ENCODE measurements at places on chromosomes 1 and 21. TPM values are rescaled to one million over a fixed set of nuclear protein-coding genes. Genes with fewer than 3 reads are reported as not detected.

Gene C8B
- 288 TPM for total RNA-seq

Gene STMN1
- total RNA-seq, result 5.2 TPM

Gene SWT1
- total RNA-seq, result 3.2 TPM

Gene DNALI1
- total RNA-seq, result 6.8 TPM

- DNase-seq, result no peak
These were observed 7.7 kb downstream of the AHDC1 start for GRCh38 chr1:27596261-27596660.

DNA sequence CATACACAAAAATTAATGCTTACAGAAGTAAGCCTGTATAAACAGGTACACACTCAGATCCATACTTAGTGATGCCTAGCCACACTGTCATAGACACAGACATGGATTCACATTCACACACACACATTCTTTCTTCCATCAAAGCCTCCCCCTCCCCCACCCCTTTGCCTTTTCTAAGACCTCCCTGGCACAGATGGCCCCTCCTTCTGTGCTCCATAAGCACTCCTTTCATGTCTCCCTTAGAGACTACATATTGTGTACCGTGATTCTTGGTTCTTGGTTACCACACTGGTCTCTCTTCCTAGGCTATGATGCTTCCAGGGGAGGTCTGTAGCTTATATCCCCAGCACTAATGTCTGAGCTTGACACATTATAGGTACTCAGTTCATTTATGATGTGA lies 2.0 kb upstream of the NHLH2 start:
- DNase-seq, result no peak

DNA sequence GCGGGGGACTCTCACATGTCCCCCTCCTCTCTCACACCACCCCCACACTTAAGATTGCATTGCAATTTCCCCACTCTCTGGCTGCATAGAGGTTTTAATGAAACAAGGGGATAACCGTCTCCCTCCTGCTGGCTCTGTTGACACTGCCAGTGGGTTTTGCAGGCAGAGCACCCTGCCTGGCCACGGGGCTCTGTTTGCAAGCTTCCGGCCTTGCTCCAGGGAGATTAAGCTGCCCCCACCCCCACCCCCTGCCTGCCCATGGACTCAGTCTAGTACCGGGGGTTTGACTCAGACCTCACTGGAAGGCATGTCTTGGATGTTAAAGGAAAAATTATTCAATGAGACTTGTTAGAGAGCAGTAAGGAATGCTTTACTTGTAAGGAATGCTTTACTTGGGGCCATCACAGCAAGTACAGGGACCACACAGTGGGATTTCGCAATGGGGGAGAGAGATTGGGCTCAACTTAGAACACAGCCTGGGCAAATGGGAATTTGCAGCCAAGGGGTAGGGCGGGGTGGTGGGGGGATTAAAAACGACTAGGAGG lies 101.0 kb downstream of the AJAP1 start:
- DNase-seq, result no peak

GRCh38 chr1:209651138-209651587 lies 1.1 kb downstream of the LAMB3 start:
- no peak for DNase-seq

GRCh38 chr1:202708456-202709275 lies 1.6 kb downstream of the SYT2 start:
- DNase-seq, result no peak

DNA sequence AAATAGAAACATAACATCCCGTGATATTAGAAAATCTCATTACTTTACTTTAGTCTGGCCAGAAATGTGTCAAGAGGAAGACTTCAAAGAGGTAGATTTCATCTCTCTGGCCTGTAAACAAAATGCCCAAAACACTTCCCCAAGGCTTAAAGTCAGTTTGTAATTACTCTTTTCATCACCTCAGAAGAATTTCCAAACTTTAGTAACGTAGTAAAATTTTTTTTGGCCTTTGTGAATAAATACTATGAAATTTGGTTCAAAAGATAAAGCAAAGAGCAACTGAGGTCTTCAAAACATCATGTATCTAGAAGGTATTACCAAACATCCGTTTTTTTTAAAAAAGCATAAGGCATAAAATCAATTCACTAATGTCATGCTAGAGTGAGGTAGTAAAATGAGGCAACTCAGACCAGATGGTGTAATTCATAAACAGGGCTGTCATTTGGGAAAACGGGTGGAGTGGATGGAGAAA lies 51.4 kb downstream of the LEPR start:
- DNase-seq, result no peak

DNA sequence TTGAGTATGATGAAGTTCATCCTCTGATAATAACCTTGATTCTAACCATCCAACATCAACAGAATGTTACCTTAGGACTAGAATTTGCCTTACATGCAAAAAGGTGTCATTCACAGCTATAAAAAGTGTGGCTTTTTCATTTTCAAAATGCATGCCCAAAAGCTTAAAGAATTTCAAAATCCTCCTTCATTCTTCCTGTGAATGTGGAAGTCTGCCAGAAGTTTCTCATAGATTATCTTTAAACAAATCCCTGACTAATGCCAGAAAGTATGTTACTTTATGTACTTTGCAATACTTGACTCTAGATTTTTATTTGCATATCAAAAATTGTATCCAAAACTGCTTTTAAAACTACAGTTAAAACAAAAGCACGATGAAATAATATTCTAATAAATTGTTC lies 270.6 kb upstream of the ZRANB2 start:
- DNase-seq, result no peak

Data from left lobe of liver (tissue), 2 donors.